KG1 (cell line): ENCODE measurements at places on chromosomes 5 and 9.

DNA sequence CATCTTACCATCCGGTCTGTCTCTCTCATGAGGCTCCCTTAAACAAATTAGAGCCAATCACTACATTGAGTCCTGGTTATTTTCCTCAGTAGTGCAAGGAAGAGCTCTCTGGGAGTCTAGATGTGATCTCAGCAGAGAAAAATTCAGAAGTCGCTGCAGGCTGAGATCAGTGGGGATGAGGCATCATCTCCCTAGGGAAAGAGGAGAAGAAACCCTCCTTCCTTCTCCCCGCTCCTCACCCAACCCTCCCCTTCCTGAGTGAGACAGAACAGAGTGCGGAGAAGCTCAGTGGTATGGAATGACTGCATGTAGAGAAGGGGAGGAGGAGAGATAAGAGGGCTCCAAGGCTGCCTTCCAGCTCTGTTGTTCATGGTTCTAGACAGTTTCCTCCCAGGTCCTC, 80.5 kb downstream of the PAPPA start:
- DNase-seq, result no peak

DNA sequence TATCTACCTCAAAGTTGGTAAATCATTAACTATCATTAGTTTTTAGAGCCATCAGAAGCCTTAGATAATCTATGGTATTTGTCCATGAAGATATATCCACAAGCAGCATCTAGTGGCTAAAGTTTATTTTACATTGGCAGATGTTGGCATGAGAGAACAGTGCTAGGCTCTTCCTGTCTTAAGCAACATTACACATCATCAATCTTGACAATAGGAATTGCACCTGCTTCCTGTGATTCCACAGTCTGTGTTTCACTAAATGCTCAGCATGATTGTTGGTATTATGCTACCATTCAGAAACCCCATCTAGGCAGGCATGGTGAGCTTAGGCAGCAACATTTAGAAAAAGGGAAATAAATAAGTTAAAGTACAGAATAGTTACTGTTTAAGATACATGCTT, 246.6 kb downstream of the SLCO4C1 start:
- DNase-seq, result no peak

- DNase-seq, result no peak
Measured at GRCh38 chr5:143699121-143699520, 112.8 kb upstream of the HMHB1 start.

DNA sequence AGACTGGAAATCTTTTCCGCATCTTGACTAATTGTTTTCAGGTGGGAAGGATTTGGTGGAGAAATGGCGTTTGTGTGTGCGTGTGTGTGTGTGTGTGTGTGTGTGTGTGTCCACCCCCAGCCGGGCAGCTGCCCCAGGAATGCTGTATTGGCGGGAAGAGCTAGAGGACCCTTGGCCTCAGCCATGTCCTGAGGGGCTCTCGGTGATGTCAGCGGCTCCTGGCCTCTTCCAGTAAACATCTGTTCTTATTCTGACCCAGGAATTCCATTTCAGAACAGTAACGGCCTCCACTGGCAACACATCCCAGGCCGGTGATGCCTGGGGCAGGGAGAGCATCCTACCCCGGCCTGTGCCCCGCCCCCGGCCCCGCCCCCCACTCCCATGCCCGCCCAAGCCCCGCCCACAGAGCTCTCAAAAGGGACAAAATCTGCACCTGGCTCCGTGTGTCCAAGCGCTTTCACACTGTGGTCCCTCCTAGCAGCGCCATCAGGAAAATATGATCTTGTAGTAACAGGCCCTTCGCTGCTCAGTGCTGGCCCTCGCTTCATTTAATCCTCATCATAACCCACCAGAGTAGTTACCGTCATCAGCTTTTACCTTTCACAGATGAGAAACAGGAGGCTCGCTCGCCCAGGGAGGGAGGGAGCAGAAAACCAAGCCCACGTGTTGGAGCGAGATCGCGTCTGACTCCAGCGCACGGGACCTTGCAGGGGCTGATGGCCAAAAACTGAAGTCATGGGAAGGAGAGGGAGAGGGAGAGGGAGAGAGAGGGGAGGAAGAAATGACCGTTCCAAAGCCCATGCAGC, 18.9 kb downstream of the ADAMTS2 start:
- no peak for DNase-seq

GRCh38 chr5:14449052-14449661, 132.4 kb upstream of the OTULINL start:
- DNase-seq, result no peak

DNA sequence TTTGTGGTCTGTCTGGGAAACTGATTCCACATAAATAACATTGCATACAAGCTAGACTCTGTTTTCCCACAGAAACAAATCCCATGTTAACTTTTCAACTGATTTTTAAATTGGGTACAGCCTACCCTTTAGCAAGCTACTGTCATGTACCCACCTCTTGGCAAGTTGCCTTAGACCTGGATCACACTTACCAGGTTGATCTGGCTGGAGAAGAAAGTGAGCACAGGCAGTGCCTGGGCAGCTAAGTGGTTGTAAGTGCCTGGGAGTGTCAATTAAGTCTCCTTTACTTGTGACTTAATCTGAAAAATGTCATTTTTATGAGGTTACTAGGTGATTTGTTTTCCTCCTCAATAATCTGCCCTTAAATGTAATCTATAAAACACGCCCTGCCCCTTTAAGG, 336.4 kb downstream of the ARL15 start:
- DNase-seq, result no peak

- DNase-seq, result peak; percentile 46
Measured at GRCh38 chr5:56050551-56051255, 55.9 kb upstream of the IL6ST start.

- no peak for DNase-seq
Measured at GRCh38 chr5:126794157-126794828, 17.4 kb downstream of the LMNB1 start.

GRCh38 chr5:15763754-15764153, 263.8 kb downstream of the FBXL7 start:
- no peak for DNase-seq

DNA sequence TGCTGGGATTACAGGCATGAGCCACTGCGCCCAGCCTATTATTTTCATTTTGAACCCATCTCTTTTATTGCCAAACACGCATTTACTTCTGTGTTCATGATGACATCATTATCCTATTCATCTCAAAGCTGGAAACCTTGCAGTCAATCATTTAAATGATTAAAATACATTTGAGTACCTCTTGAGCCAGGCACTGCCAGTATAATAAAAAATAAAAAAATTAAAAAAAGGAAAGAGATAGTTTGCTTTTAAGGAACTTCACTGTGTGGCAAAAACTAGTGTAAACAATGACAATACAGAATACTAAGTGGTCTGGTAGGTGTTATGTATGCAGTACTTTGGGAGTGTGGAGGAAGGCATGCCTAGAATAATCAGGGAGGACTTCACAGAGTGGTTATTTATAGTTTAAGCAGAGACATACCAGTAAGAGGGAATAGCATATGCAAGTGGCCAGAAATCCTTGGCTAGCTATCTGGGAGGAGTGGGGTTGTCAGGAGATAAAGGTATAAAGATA, 8.6 kb downstream of the NSD1 start:
- DNase-seq, result no peak

- DNase-seq, result no peak
Measured at GRCh38 chr5:89200899-89201298, 317.9 kb upstream of the MEF2C start.

- no peak for DNase-seq
Measured at GRCh38 chr5:179564526-179564925, 14.2 kb downstream of the RUFY1 start.

- no peak for DNase-seq
Measured at GRCh38 chr5:1516615-1517601, 6.9 kb downstream of the LPCAT1 start.

- no peak for DNase-seq
Measured at GRCh38 chr9:76873821-76874220, 32.1 kb downstream of the PRUNE2 start.
